ENCODE measurements at places on chromosomes 2 and 18.

GRCh38 chr18:3725115-3725514 lies 275.1 kb downstream of the TGIF1 start:
- no peak for DNase-seq

DNA sequence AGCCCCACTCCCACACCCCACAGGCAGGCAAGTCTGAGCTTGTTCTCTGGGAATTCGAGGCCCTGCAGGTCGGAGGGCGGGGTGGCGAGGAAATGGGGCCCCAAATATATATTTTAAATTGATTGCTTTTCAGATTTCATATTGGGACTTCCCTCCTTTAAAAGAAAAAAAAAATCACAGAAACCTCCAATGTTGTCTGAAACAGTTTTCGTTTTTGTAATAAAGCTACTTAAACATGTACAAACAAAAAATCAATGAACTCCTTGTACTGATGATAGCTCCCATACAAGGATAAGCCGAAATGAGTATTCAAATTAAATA lies 21.5 kb downstream of the THNSL2 start:
- DNase-seq: no peak

- no peak for DNase-seq
Measured at GRCh38 chr2:44999540-44999939, 9.7 kb downstream of the SIX2 start.

GRCh38 chr18:80145196-80145804 lies 36.2 kb downstream of the ADNP2 start:
- DNase-seq: no peak

DNA sequence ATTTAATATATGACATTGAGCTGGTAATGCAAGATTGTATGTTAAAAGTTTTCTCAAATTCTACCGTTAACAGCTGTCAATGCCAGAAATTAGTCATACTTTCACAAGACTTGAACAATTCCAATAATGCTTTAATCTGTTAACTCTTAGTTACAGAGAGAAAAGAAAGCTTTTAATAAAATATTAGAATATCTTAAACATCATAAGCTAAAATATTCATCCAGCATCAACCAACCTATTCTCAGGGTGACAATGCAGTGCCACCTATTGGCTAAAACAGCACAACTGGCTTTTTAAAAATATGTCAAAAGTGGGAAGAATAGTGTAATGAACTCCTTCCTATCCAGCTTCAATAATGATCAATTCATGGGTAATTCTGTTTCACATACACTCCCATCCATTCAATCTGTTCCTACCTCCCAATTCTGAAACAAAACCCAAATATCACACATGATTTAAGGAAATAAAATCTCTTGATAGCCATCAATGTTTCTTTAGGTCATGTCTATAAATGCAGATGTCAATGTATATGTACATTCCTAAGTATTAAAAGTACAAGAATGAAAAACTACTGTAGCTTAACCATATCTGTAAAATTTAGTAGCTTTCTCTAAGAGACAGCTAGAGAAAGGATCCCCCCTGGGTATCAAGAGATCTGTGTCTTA lies 79.8 kb upstream of the CCDC141 start:
- DNase-seq: no peak

GRCh38 chr2:152791979-152792378 lies 73.6 kb downstream of the ARL6IP6 start:
- DNase-seq: no peak

DNA sequence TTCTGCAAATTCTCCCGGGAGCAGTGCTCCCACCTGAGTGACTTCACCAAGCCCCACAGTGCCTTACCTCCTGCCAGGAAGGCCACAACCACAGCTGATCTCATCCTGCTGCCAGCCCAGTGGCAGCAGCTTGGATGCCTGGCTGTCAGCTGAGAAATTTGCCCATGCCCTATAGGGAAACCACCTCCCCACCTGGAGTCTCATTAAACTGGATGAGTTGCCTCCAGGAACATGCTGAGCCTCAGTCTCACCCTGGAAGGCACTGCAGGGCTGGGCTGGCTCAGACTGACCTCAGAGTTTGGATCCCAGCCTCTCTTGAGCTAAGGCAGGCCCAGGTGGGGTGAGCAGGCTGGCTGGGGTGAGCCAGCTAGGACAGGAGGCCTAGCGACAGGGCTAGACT lies 23.3 kb downstream of the REEP1 start:
- no peak for DNase-seq

DNA sequence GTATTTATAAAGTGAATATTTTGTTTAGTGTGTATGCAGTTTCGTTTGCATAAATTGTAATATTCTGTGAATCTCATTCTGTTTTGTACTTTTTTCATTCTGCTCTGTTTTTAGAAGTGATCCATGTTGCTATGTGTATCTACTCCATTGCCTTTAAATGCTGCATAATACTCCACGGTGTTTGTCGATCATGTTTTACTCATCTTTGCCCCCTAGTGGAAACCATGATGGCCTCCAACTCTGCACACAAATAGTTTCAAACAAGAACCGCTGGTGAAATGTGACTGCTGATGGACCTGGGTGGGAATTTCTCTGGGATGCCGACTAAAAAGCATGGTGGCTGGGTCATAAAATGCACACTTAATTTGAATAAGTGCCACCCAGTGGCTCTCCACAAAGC lies 32.0 kb upstream of the SKOR2 start:
- DNase-seq: no peak

DNA sequence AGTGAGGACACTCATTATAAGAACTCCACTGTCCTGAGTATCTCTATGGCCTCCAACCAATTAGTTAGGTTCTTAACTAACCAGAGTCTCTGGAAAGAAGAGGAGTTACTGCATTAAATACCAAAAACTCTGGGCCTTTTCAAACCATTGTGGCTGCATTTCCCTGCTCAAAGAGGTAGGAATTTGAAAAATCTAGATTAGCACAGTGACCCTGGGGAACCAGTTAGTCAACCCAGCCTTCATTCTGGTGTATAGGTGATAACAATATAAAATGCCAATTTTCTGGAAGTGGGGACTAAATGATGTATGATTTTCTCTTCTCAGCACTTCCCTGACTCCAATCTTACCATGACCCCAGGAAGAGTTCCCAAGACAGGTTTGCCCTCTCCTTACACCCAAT lies 287.8 kb upstream of the SETBP1 start:
- no peak for DNase-seq

- DNase-seq: no peak
Measured at GRCh38 chr2:104836841-104837240, 17.1 kb upstream of the POU3F3 start.

DNA sequence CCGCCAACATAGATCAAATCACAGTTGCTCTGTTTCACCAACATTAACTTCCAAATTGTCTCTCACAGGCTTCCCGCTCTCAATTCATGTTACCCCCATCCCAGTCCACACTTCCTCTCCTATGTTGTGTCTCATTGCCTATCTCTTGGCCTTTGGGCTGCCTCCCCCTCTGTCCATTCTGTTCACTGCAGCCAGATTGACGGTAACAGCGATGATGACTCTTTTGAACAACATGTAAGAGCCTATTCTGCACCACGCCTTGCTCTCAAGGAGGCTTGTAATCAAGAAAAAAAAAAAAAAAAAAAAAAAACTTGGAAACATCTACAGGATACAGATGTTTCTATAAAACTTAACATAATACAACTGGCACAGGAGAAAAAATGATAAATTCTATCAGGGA lies 77.3 kb upstream of the RMDN2 start:
- no peak for DNase-seq

DNA sequence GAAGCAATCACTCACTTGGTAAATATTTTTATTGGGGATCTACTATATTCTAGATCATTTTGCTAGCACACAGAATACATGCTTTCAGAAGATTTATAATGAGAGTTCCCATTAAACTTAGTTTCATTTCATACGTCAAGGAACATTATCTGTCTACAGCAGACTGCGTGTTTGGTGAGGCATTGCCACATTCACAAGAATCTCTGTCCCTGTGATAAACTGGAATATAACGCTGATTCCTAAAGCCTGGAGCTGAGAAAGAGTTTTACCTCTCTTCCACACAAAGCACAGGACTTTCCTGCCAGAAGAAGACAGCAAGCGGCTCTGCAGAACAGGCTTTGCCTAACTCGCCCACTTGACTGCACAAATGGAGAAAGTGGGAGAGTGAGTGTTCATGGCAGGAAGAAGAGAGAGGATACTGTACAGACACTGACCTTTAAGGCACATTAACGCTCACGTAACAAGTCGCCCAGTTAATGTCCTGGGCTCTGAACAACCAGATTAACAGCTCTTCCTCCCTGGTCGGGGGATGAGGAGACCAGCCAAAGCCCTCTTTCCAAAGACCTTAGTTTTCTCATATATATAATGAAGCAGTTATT lies 356.2 kb downstream of the GPD2 start:
- DNase-seq: no peak

- DNase-seq: no peak
Measured at GRCh38 chr2:127080938-127081755, 25.8 kb downstream of the BIN1 start.

DNA sequence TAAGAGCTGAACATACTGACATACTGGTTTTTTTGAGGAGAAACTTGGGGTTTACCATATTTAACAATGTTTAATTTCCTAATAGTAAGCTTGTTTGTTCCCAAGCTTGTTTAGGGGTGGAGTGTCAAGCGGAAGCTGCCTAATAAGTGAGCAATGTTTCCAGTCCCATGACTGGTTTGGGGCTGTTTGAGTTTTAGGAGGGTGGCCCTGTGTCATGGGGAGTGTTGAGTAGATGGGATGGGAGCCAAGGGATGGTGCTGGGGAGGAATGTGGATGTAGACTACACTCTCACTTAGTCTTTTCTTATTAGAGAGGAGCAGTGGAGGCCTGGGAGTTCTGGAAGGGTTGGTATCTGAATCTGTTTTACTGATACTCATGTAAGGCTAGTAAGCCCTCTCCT lies 128.5 kb downstream of the TANC1 start:
- DNase-seq: no peak

- DNase-seq: no peak
Measured at GRCh38 chr2:118065921-118066511, 22.3 kb upstream of the INSIG2 start.

GRCh38 chr2:217915706-217916105 lies 87.1 kb downstream of the TNS1 start:
- no peak for DNase-seq

DNA sequence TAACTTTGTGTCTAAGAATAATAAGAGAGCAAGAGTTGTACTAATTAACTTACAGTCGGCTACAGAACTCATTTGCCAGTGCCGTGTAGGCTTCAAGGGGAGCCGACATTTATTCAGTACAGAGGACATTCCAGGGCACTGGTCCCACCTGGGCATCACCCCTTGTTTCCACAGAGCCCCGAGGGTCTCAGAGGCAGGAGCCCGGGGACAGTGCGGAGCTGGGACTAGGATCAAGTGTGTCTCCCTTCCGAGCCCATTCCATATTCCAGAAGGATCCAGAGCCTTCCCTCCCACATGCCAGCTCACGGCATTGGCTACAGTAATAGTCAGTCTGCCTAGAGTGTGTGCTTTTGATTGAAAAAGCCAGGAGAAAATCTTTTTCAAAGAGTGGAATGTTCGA lies 71.5 kb upstream of the CTDP1 start:
- no peak for DNase-seq

DNA sequence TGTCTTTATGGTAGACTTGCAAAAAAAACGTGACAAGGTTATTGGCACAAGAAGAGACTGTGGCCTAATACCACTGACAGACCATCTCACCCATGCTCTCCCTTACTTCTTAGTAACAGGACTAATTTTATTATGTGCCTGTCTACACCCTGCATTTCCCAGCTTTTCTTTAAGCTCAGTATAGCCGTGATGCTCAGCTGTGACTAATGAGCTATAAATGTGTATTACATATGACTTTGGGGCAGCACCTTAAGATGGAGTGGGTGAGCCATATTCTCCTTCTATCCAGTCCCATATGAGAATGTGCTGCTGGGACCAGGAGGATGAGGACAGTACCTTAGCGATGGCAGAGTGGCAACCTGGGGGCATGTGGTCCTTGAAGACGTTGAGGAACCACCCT lies 293.5 kb downstream of the RNF144A start:
- DNase-seq: no peak

DNA sequence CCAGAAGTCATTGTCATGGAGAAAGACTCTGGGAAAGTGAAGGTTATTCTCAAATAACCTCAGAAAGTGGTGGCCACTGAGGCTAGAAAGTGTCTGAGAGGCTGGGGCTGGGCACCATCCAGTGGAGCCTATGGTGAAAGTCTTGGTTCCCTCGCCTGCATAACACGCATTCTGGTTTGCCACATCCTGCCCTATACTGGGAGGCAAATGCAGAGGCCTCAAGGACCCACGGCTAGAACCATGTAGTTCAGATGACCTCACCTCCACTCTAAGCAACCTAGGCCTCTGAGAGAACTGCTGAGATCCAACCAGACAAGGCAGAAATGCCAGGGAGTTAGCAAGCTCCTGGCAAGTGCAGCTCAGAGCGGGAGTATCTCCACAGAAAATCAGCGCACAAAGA lies 5.1 kb downstream of the ITGB6 start:
- DNase-seq: no peak

DNA sequence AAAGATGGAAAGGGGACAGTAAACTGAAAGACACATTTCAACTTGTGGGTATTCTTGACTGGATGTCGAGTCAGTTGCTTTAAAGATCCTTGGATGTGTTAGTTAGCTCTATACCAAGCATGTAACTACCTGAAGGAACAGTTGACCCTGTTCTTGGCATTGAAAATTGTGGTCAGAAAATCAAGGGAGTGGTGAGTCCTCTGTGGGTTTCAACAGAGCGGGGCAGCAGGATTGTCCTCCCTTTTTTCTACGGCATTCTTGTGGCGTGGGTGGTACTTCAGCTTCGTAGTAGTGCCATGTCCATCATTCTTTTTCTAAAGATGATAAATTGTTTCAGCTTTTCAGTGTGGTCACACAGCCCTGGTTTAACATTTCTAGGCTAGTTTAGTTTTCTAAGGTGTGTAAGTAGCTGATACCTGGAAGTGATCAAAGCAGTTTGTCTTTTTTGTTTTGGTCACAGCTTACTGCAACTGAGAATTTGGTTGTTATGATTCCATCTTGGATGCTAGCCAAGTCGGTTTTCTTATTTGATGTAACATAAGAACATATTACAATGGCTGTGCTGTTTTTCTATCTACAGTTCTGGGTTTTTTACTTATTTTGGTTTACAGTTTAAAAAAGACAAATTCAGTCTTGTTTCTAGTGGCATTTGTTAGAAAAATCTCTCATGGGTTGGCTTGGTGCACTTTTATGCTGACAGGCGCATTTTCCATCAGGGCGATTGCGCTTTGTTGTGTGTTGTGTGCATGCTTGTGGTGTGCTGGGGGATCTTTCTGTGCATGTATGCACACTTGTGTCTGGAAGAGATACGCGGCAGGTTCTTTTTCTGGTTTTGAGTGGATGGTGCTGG lies 84.7 kb downstream of the ZNF407 start:
- DNase-seq: no peak

DNA sequence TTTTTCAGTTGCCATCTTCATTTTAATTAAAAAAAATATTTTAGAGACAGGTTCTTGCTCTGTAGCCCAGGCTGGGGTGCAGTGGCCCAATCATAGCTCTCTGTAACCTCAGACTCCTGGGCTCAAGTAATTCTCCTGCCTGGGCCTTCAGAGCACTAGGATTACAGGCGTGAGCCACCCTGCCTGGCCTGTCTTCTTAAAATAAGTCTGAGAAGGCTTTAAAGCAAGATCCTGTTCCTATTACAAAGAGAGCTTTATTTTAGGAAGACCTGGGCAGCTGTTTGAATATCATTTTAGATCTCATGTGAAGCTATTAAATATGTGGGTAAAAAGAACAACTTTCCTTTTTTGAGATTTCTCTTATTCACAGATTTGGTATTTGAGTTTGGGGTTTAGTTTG lies 1.5 kb downstream of the FAM228A start:
- no peak for DNase-seq
